Colonic mucosa (tissue), 4 donors: ENCODE measurements at places on chromosomes 6 and 20.

- H3K27me3 ChIP-seq, result no peaks in the 10 kb centered on the region
- H3K4me1 ChIP-seq, result no peaks in the 10 kb centered on the region
- no peak for DNase-seq
- no peaks in the 10 kb centered on the region for H3K36me3 ChIP-seq
- H3K4me3 ChIP-seq, result no peak overlapping the region
Observed at GRCh38 chr20:51385646-51386530, 156.6 kb downstream of the NFATC2 start.

DNA sequence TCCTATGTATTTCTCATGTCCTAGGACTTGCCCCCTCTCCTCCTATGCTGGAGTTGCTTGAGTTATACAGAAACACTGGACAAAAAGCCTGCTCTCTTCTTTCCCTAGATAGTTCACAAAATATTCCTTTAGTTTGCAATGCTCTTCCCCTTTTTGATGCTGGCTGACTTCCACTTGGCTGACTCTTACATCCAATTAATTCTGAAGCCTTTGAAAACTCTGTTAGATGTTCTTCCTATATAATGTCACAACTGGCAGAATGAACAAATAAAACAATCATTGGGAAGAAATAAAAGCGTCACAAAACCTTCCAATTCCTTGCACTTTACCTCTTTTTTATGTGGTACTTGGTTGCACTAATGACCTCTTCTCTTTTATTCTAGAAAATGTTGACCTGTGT lies 253.8 kb upstream of the CITED2 start:
- H3K4me3 ChIP-seq, result no peak overlapping the region
- DNase-seq, result no peak
- no peaks in the 10 kb centered on the region for H3K4me1 ChIP-seq
- no peaks in the 10 kb centered on the region for H3K27me3 ChIP-seq
- no peaks in the 10 kb centered on the region for H3K36me3 ChIP-seq
- H3K27ac ChIP-seq, result no peak overlapping the region

- H3K4me3 ChIP-seq, result no peak overlapping the region
- H3K27me3 ChIP-seq, result no peaks in the 10 kb centered on the region
- DNase-seq, result no peak
- H3K36me3 ChIP-seq, result no peaks in the 10 kb centered on the region
Observed at GRCh38 chr6:104589940-104590339, 269.8 kb downstream of the HACE1 start.

GRCh38 chr20:39429726-39430125 lies 467.6 kb downstream of the DHX35 start:
- H3K27ac ChIP-seq, result no peak overlapping the region
- no peaks in the 10 kb centered on the region for H3K27me3 ChIP-seq
- H3K4me1 ChIP-seq, result no peaks in the 10 kb centered on the region
- DNase-seq, result no peak

DNA sequence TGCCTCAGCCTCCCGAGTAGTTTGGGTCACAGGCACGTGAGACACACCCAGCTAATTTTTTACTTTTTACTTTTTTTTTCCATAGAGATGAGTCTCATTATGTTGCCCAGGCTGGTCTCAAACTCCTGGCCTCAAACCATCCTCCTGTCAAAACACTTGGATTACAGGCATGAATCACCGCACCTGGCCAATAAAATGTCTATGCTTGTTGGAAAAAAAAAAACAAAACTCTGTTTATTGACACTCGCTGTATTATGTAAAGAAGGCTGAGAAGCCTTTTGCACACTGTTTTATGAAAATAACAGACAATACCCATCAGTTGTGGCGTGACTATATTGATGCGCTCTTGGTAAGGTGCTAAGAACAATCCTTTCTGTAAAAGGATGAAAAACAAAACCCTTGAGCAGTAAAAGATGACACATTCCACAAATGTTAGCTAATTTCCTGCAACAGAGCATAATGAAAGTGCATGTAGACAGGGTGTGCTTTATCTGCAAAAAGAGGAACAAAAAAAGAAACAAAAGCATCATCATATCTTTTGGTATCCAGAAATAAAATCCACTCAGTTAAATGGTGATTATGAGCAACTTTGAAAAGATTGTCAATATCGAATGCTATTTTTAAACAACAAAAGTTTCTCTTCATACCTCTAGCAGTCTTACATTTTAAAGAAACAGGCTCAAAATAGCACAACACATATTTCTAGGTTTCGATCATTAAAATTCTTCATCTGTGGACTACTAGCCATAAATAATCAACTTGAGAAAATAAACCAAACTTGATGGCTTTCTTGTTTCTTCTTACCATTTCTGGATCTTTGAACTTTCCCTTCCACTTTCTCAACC lies 108.3 kb upstream of the PHACTR1 start:
- H3K36me3 ChIP-seq, result no peaks in the 10 kb centered on the region
- no peaks in the 10 kb centered on the region for H3K4me1 ChIP-seq
- no peaks in the 10 kb centered on the region for H3K27me3 ChIP-seq

- no peaks in the 10 kb centered on the region for H3K27me3 ChIP-seq
- H3K36me3 ChIP-seq, result no peaks in the 10 kb centered on the region
- no peak overlapping the region for H3K27ac ChIP-seq
- no peak for DNase-seq
- no peak overlapping the region for H3K4me3 ChIP-seq
Observed at GRCh38 chr6:41359617-41360313, 24.4 kb downstream of the NCR2 start.

DNA sequence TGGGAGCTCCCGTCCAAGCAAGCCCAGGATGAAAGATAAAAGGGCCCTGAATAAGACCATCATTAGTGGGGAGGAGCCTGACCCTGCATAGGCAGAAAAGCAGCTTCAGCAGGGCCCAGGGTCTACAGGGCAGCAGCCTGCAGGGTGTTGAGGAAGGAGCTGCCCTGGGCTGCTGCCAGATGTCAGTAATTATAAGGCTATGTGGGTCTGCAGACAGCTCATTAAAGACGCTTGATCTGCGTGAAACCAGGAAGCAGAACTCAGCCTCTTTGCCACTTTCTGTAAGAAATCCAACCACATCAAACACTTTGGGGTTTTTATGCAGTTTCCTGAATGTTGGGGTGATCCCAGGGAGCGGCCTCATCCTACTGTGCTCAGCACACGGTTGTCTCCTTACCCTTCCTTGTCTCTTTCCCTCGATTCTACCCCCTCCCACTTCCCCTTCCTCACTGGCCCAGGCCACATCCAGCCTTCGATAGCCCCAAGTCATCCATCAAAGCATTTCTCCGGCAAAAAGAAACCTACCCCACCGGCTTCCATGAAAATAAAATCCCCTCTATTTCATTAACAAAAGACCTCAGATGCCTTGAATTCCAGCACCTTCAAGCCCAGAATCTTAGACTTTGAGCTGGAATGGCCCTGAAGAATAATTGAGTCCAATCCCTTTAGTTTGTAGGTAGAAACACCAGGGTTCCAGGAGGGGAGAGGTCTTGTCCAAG lies 1.0 kb upstream of the TGM6 start:
- no peaks in the 10 kb centered on the region for H3K27me3 ChIP-seq
- no peaks in the 10 kb centered on the region for H3K36me3 ChIP-seq
- H3K4me1 ChIP-seq, result no peaks in the 10 kb centered on the region
- no peak overlapping the region for H3K27ac ChIP-seq

DNA sequence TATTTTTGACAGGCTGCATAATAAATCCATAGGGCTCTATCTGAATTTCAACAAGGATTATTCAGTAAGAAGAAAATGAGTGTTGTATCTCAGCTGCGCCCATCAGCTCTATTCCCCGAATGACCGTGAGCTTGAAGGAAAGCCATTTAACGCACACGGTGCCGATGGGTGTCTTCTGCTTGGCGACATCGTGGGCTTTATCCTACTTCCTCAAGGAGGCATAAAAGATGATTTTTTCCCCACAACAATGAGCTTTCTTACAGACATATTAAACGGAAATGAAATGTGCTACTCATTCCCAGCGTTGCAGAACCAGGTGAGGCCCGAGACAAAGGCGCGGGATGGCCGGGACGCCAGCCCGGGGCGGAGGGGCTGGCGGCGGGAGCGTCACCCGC lies 710 bp downstream of the DYNLT1 start:
- H3K27ac ChIP-seq, result peak overlapping the region; percentile 98
- no peak for DNase-seq
- H3K36me3 ChIP-seq, result no peaks in the 10 kb centered on the region
- H3K27me3 ChIP-seq, result no peaks in the 10 kb centered on the region
